Smooth muscle cell of the brain vasculature (primary cell): ENCODE measurements at places on chromosomes 2 and 18.

DNA sequence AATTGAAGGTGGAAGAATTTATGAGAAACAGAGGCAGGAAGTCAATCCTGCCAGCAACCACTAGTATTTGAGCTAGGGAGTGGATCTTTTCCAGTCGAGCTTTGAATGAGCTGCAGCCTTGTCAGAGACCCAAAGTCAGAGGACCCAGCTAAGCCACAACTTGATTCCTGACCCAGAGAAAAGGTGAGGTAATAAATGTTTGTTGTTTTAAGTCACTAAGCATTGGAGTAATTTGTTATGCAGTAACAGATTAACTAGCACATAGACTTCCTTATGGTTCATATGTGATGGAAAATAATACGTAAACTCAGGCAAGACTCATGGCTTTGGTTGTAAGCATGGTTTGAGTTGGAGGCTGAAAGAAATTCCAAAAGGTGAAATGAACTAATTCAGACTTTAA lies 21.6 kb downstream of the EFEMP1 start:
- no peak for DNase-seq

GRCh38 chr2:55581435-55581834 lies 36.0 kb downstream of the PPP4R3B start:
- no peak for DNase-seq

DNA sequence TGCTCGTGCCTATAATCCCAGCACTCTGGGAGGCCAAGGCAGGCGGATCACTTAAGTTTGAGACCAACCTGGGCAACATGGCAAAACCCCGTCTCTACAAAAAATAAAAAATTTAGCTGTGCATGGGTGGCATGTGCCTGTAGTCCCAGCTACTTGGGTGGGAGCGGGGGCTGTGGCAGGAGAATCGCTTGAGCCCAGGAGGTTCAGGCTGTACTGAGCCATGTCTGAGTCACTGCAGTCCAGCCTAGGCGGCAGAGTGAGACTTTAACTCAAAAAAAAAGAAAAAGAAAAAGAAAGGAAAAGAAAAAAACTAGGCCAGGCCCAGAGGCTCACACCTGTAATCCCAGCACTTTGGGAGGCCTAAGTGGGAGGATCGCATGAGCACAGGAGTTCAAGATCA lies 30.8 kb downstream of the TWSG1 start:
- no peak for DNase-seq

DNA sequence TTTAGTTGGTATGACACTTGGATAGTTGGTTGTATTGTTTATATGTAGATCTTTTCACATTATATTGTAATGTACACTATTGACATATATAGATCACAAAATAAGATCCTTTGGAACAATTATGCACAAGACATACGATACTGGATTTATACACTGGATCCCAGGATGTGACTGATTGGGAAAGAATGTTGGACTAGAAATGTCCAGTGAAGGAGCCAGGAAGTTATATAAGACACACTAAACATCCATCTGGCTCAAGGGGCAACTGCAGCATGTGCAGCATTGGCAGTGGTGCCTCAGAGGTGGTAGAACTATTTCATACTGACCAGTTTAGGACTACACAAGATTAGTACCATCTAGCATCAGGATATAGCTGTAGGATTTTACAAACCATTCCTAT lies 104.9 kb downstream of the TRABD2A start:
- no peak for DNase-seq

DNA sequence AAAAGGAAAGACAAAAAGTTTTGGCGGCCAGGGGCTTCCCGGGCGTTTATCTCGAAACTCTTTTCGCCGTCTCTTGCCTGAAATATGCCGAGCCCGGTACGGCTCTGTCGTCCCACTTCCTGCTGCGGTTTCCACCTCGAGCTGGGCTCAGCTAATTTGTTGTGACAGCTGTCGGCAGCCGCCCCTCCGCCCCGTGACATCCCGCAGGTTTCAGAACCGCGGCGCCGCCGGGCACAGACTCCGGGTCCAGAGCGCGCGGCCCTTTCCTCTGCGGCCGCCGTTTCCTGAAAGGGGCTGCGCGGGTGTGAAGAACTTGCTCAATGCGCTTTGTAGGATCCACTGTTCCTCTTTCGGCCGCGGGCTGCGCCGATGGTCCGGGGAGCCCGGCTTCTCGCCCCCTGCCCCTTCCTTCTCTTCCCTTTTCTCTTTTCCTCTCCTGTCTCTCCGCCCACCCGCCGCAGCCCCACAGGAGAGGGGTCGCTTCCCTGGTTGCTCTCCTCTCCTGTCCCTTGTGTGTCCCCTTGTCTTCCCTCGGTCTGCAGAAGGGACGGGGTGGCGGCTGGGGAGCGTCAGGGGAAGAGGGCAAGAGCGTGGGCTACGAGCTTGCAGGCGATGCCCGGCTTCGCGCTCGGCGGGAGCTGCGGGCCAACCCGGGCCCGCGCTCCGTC lies 648 bp downstream of the ARID5A start:
- DNase-seq: no peak

GRCh38 chr2:55232863-55233657 lies 572 bp downstream of the RPS27A start:
- no peak for DNase-seq

DNA sequence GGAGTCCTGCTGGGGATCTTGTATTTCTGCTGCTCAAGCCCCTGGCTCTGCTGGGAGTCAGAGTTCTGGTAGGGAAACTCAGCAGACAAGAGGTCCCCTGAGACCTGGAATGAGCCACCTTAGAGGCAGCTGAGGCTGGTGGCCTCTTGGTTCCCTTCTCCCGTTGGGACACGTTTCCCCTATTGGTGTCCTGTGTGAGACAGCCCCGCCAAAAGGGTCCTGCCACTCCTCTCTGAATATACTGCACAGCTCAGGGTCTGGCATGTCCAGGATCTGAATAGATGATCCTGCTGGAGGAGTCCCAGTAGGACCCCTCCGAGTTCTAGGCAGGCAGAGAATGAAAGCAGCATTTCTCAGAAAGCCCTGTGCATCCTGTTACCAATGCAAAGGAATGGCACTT lies 2.0 kb upstream of the RALB start:
- no peak for DNase-seq
